ENCODE measurements at places on chromosomes 1 and 21.
A peak's percentile ranks its signal among the peaks of the same experiment; 100 is the strongest.

GRCh38 chr21:31781737-31782136 is 49.8 kb upstream of the SCAF4 start:
- no peak for DNase-seq

GRCh38 chr1:2202843-2203601 is 8.4 kb upstream of the FAAP20 start:
- DNase-seq, result no peak

DNA sequence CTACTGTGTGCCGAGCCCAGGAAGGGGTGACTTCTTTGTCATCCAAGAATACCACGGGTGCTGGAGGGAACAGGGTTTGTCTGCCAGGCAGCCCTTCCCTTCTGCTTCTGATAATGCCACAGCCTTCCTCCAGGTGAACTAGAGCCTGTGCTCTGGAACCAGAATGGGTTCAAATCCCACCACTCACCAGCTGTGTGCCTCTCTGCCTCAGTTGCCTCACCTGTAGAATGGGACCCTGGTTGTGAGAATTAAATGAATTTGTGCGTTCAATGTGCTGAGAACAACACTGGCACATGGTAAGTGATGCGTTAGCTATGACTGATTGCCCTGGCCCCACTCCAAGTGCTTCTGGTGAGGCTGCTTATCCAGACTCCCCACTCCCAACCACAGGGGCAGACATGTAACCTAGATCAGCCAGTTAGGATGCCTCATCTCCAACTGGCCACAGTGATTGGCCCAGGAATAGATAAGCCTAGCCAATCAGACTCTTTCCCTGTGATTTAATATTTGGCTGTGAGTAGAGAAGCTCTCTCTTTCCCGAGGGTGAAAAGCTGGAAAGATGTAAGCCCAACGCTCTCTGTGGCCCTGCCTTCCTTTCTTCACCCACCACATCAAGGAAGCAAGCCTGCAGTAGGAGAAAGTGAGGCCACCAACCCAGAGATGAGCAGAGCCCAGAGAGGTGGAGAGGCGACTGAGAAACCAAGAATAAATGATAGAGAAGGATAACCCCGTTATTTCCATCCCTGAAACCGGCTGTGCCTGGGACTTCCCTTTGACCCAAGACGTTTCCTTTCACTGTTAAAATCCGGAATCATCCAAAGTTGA is 20.8 kb upstream of the LAPTM5 start:
- DNase-seq, result peak; percentile 29

DNA sequence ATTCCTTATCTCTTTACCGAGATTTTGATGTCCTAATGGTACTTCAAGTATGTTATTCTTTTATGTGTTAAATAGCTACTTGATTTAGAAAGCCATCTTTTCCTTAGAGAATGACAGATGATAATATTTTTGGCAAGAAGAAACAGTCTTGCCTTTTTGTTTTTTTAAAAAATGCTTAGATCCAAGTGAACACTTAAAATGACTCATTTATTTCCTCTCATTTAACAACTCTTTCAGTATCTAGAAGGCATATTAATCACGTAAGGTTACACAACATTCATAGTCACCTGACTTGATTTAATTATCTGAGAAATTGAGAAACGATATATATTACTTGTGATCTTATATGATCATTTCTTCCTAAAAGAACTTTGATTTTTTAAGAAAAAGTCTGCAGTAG is 52.4 kb downstream of the SUCO start:
- no peak for DNase-seq

DNA sequence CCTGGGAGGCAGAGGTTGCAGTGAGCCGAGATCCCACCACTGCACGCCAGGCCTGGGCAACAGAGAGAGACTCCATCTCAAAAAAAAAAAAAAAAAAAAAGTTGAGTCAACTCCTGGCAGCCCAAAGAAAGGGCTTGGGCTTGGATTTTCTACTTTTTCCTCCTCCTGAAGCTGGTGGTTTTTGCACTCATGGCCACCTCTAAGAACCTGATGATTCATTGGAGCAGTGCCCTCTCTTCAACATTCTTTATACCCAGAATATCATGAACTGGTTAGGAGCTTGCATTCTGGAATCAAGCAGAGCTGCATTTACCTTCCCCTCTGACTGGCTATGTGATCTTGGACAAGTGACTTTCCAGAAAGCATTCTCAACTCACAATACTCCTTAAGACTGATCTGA is 3.5 kb upstream of the ACTA1 start:
- no peak for DNase-seq

DNA sequence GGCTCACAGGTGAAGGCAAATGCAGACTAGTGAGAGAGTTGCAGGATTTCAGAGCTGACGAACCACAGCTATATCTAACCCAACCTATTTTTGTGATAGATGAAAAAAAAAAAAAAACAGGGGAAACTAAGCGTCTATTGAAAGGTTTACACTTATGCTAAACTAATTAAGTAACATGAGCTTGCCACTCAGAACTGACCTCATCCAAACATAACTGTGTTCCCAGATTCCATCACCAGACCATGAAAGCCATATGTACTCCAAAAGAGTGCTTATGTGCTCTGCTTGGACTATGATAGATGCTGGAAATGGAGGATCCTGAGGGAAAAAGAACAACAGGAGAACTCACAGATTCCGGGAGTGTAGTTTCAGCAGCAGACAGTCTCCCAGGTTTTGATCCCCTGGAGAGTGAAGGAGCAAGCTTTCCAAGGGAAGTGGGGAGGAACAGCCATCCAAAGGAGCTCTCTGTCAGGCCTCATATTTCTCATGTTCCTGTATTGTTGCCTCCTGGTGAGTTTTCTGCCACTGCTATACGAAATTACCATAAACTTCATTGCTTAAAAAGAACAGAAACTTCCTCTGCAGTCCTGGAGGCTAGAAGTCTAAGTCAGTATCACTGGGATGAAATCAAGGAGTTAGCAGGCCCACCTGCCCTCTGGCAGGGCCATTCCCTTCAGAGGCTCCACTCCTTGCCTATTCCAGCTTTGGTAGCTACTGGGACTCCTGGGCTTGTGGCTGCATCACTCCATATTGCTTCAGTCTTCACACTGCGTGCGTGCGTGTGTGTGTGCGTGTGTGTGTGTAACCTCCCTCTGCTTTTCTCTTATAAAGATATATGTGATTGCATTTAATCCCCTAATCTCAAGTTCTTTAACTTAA is 38.1 kb downstream of the NIBAN1 start:
- DNase-seq, result no peak

DNA sequence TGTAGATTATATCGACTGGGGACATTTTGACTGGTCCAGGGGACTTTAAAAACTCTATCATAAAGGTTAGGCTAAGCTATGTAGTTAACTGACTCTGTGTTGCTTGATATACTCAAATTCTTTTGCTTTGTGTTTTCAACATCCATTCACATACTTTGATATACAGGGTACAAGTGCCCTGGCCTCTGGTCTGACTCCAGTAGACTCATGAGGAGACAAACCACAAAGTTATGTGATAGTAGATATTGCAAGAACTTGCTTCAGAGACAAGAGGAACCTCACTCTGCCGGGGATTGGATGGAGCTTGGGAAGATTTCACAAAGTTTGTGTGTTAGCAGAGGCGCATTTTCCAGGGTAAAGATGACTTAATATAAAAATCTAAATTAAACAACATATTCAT is 1.3 kb downstream of the GORAB start:
- no peak for DNase-seq

GRCh38 chr1:97042551-97042950 is 321.0 kb downstream of the PTBP2 start:
- DNase-seq, result no peak

DNA sequence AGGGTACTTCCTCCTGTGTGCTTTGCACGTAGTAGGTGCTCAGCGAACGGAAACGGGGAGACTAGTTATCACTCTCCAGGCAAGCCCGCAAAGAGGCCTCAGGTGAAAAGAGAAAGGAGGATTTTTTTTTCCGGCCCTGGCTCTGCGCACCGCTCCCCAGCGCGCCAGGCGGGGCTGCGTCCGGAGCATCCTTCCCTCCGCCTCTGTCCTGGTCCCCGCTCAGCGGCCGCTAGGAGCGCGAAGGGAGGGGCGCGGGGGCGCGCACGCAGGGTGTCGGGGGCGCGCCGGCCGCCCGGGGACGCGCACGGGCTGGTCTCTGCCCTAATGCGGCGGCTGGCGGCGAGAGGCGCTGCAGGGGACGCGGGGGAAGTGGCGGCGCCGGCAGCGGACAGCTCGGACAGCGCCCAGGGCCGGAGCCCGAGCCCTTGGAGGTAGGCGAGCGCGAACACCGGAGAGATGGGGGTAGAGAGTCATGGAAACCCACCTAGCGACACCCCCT is 42.3 kb upstream of the NFASC start:
- DNase-seq, result peak; percentile 33

DNA sequence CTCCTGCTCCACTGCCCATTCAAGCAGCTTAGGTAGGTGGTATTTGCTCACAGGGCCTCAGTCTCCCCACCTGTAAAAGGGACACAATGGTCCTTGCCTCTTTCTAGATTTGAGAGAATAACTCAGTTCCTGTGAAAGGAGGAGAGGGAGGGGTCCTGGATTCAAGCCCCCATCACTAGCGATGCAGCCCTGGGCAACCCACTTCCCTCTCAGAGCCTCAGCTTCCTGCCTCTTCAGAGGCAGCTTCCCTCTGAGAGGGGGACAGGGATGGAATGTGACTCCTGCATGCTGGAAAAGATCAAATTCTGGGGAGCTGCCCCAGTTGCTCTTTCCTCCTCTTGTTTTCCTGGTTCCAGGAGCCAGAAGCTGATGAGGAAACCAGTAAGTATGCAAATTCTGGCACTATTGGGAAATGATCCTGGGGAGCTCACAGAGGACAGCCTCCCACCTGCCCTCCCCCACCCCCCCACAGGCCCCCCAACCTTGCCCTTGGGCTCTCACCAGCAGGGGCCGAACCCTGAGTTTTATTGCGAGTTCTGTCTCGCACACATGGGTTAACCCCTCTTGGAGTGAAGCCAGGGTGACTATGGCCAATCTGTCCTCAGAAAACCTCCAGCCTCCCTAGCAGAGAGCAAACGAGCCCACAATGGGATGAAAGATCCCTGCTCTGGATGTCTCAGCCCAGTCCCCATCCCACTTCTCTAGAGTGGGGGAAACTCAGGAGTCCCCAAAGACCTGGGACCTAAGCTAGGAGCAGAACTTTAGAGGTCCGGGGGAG is 11.7 kb downstream of the ZC3H12A start:
- no peak for DNase-seq

DNA sequence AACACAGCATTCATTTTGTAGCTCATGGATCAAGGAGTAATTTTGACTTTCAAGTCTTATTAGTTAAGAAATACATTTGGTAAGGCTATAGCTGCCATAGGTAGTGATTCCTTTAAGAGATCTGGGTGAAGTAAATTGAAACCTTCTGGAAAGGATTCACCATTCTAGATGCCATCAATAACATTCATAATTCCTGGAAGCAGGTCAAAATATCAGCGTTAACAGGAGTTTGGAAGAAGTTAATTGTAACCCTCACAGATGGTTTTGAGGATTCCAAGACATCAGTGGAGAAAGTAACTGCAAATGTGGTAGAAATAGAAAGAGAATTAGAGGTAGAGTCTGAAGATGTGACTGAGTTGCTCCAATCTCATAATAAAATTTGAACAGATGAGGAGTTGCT is 216.6 kb downstream of the GREM2 start:
- DNase-seq, result no peak

Measured in stimulated activated CD4-positive, alpha-beta T cell treated with anti-CD3 and anti-CD28 coated beads, Interleukin-12 subunit alpha, Interleukin-12 subunit beta, amount 100 ng/mL, for 48 hours (primary cell).